Fibroblast of skin of right biceps (primary cell): ENCODE measurements at places on chromosomes 1 and 21.
A peak's percentile ranks its signal among the peaks of the same experiment; 100 is the strongest.

- DNase-seq = no peak
Observed at GRCh38 chr1:80657044-80657643, 1143.6 kb upstream of the ADGRL2 start.

GRCh38 chr1:87937831-87938395 is 609.2 kb downstream of the LMO4 start:
- DNase-seq = no peak

DNA sequence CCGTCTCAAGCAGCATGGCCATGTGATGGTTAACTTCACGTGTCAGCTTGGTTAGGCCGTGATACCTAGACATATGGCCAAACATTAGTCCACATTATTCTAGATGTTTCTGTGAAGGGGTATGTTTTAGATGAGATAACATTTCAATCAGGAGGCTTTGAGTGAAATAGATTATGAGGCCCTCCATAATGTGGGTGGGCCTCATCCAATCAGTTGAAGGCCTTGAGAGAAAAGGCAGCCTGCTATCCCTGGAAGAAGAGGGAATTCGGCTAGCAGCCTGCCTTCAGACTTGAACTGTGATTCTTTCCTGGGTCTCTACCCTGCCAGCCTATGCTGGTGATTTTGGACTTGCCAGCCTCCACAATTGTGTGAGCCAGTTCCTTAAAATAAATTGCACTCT is 90.1 kb downstream of the ZSCAN20 start:
- no peak for DNase-seq

DNA sequence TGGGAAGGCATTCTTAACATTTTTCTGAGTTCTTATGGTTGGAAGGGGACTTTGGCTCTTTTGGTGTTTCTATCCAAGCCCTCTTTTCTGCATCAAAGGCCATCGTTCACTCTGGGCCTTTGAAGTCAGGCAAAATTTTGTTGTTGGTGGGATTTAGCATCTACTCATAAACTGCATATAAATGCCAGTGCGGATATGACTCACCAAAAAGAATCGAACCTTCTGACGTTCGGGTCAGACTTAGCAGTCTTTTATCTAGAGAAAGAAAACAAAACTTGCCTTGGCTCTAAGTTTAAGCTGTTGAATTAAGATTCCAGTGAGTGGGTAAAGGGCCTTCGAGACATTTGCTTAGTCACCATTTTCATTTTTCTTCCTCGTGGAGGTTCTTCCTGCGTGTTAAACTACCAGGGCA is 51.4 kb downstream of the EVA1C start:
- peak; percentile 50 for DNase-seq

- DNase-seq = no peak
Observed at GRCh38 chr21:41349619-41350390, 12.0 kb upstream of the MX2 start.

- no peak for DNase-seq
Observed at GRCh38 chr1:177546346-177546745, 375.6 kb downstream of the BRINP2 start.

DNA sequence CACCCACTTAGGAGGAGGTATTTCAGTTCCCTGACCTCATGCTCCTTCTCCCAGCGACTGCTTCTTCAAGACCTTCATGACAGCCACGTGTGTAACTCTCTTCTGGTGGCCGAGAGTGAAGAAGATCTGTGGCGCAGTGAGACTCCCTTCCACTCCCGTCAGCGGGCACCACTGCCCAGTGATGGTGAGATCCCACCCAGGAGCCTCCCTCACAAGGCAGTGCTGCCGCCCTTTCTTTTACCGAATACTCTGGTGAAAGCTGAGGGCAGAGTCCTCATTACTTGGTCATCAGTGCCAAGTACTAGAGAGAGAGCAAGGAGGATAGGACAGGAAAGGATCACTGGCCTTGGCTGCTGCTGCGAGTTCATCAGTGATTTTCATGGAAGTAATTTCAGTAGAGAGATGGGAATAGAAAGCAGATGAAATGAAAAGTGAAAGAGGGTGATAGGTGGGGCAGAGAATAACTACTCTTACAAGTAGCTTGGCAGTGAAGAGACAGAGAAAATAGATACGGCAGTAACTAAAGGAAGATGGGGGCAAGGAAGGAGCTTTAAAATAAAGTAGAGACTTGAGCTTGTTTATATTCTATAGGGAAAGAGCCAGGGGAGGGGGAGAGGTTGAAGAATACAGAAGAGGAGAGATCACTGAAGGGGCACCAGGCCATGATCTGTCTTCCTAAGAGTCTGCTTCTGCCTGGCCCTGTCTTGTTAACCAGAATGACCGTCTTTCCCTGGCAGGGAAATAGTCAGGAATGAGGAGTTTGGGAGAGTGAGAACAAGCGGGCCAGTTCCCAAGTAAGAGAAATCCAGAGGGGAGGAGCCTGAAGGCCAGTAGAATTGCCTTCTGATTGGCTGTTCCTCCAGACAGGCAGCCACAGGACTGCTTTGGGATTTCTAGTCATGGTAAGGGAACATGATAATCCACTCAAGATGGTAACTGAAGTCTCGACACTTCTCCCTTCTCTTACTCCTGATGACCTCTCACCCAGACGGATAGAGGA is 18.3 kb downstream of the HYI start:
- peak; percentile 44 for DNase-seq

GRCh38 chr21:37784591-37785318 is 131.5 kb downstream of the KCNJ6 start:
- peak; percentile 44 for DNase-seq

DNA sequence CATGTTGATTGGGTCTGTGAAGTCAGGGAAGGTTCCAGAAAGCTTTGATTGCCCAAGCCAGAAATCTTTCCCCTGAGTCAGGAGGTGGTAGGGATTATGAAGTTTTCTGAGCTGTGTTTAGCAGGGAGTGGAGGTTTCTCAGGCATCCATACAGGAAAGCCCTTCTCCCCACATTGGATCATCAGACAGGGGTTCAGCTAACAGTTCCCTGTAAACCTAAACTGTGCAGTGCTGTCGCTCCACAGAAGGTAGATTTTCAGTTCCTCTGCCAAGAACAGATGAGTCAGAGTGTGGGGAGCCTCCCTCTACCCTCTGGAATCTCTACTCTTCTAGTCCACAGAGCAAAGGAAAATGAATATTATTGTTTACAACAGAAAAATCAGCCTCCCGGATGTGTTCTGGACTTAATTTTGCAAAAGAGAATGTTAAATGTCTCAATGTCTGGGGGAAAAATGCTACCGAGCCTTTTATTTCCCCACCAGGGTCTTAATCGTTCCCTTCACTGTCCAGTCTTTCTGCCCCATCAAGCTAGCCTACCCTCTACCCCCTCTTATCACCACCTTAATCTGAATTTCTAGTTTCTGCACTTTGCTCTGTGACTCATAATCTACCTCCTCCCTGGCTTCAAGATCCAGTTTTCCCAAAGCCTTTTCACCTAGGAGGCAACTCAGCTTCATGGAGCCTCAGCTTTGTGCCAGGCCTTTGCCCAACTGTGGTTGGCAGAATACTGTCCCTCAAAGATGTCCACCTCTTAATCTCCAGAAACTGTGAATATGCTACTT is 355.6 kb downstream of the PRDM2 start:
- peak; percentile 37 for DNase-seq

- no peak for DNase-seq
Observed at GRCh38 chr1:31222176-31222575, 17.5 kb downstream of the NKAIN1 start.

DNA sequence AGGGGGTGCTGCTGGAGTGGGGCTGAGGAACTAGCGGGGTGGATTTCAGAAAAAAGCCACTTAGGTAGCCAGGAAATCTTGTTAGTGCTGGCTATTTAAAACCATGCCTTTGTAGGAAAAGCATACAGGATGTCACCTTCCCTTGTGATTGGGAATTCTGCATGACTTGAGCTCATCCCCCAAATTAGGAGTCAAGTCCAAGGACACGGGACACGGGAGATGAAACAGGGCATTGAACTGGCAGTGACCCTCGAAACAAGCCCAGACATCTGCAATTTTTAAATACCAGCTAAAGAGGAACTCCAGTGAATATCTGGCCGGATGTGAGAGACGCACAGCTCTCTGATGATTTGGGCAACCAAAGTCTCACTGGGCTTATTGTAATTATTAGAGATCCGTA is 32.8 kb downstream of the C2CD2 start:
- no peak for DNase-seq

GRCh38 chr1:88612773-88613172 is 71.3 kb upstream of the PKN2 start:
- no peak for DNase-seq

DNA sequence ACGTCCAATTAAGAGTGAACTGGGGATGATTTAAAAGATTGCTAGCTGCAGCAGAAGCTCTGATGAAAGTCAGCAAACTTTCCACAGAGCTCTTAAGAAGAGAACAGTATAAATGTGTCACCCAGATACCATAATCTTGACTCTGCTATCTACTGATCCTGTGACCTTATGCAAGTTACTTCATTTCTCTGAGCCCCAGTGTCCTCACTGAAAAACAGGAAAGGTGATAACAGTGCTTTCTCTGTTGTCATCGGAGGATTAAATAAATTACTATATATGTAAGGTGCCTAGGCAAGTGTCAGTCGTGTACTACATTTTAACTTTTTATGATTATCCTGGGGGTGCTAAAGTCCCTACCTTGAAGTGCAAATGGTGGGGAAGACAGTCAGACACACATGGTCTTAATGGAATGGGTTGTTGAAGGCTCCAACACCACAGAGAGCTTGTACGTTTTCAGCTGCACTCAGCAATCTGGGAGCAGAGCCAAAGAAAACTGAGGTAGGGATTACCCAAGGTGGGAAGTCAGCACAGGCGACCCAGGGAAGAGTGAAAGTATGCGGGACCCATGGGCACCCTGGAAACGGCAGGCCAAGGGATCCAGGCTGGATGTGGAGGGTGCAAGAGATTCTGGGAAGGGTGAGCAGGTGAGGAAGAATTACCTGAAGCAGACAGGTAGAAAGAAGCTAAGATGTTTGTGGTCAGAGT is 82.8 kb downstream of the DTL start:
- DNase-seq = peak; percentile 23

- DNase-seq = peak; percentile 39
Observed at GRCh38 chr21:37877171-37877570, 39.1 kb downstream of the KCNJ6 start.

- no peak for DNase-seq
Observed at GRCh38 chr1:12458571-12458970, 159.4 kb downstream of the DHRS3 start.

- DNase-seq = no peak
Observed at GRCh38 chr1:11670747-11671146, 6.7 kb downstream of the FBXO6 start.

GRCh38 chr1:213820362-213821149 is 167.2 kb upstream of the PROX1 start:
- no peak for DNase-seq

DNA sequence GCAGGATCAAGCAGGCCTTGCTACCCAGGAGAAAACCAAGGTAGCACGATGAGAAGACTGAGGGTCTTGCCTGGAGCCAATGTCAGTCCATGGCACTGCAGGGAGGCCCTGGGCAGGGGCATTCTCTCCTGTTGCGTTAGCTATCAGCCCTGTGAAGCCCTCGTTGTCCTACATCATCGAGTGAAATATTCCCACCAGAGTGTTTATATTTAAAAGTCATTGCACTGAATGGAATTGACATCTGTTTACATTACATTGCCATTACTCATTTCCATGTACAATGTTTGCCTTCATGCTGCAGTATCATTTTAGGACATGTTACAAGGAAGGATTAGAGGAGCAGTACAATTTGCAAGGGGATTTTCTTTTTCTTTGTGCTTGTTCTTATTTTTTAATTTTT is 243.9 kb downstream of the KAZN start:
- DNase-seq = peak; percentile 45

- DNase-seq = no peak
Observed at GRCh38 chr1:212980123-212980785, 29.9 kb downstream of the VASH2 start.

DNA sequence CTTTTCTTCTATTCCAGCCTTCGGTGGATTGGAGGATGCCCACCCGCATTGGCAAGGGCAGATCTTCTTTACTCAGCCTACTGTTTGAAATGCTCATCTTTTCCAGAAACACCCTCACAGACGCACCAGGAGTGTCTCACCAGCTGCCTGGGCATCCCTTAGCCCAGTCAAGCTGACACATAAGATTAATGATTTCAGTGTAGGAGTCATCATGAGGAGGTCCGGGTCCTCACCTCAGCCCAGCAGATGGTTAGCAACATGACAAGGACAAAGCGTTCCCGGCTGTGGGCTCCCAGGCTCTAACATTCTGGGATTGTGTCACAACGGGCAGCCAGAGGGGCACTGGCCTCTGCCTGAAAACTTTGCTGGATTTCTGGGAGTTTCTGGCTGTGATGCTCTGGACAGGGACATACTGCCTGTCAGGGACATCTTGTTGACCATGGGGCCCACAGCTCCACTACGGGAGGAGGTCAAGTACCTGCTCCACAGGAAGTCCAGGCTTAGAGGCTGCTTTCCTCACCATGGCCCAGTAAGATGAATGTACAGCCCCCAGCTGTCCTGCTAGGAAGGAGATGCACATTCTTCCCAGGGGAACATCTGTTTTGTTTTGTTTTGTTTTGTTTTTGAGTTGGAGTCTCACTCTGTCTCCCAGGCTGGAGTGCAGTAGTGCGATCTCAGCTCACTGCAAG is 204.0 kb upstream of the COA6 start:
- no peak for DNase-seq

- no peak for DNase-seq
Observed at GRCh38 chr1:162950187-162950586, 89.2 kb upstream of the CCDC190 start.

- no peak for DNase-seq
Observed at GRCh38 chr21:21079646-21080045, 81.4 kb downstream of the NCAM2 start.

GRCh38 chr1:6658359-6659060 is 33.8 kb downstream of the THAP3 start:
- DNase-seq = no peak

DNA sequence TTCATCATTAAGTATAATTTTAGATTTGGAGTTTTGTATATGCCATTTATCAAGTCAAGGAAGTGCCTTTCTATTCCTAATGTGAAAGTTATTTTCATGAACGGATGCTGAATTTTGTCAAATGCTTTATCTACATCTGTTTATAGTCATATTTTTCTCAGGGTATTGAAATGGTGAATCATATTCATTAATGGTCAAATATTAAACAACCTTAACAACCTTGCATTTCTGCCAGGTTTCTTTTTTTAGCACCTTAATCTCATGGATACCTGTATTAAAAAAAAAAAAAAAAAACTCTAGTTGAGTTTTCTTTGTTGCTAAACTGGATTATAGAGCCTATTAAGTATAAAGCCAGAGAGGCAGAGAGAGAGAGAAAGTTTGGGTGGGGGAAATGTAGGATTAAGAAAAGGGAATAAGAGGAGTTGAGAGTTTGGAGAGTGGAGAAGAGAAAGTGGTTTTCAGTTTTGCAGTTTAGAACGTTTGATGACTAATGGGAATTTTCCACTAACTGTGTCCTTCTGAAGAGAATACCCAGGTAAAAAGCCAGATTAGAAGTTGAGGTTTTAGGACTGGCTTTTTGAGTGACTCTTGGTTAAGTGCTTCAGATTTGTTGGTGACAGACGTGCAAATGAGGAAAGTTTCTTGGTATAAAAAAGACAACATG is 305.0 kb downstream of the HLX start:
- DNase-seq = no peak

GRCh38 chr1:55289614-55290013 is 74.5 kb upstream of the USP24 start:
- DNase-seq = no peak

GRCh38 chr1:30900486-30900885 is 8.1 kb downstream of the SDC3 start:
- no peak for DNase-seq
